Stimulated activated CD8-positive, alpha-beta memory T cell treated with anti-CD3 and anti-CD28 coated beads, Interleukin-4, amount 100 ng/mL, for 4 hours (primary cell): ENCODE measurements at places on chromosomes 6 and 20.

DNA sequence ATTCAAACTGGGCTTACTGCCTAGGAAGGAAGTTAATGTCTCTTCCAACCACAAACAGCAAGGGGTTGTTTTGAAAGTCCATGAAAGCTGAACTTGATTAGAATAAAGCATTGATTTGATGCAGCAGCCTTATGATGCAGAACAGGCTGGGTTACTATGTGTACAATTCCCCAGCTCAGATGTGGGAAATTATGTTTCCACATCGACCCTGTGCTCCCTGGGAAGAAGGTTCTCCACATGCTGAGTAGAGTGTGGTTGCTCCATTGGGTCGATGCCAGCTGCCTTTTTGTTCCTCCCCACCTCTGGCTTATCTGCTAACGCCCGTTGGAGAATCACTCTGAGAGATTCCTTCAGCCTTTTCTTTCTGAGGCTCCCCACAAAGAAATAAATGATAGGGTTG is 1.2 kb downstream of the MAS1L start:
- no peak for DNase-seq

DNA sequence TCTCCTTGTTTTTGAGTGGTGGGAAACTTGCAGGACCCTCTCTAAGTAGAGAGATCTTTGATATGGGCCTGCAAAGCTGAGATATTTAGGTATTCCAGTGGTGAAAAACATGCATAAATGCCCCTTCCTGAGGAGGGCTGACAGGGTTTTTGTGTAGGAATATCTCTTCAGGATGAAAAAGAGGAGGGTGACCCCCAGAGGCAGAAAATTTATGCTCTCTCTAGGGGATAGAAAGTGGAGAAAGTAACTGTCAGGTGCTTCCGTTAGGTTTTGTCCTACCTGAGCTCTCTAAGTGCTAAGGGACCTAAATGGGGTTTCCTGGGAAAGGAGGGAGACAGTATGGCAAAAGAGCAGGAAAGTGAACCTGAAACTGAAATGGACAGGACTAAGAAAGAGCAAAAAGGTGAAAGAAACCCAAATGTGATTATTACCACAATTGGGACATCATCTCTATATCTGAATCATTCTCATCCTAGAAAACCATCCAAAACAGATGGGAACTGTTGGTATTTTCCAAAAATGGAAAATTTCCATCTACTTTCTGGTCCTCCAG is 2.0 kb downstream of the COL19A1 start:
- DNase-seq = no peak

DNA sequence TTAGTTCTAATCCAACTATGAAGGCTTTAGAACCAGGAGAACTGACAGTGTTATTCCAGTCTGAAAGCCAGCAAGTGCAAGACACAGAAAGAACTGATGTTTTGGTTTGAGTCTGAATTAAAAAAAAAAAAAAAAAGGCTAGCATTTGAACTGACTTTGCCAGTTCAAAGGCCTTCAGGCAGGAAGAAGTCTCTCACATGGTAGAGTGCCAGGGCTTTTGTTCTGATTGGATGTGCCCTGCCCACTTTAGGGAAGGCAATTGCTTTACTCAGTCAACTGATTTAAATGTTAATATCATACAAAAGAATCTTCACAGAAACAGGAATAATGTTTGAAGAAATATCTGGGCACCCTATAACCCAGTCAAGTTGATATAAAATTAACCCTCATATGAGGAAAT is 212.2 kb downstream of the HIVEP2 start:
- no peak for DNase-seq

DNA sequence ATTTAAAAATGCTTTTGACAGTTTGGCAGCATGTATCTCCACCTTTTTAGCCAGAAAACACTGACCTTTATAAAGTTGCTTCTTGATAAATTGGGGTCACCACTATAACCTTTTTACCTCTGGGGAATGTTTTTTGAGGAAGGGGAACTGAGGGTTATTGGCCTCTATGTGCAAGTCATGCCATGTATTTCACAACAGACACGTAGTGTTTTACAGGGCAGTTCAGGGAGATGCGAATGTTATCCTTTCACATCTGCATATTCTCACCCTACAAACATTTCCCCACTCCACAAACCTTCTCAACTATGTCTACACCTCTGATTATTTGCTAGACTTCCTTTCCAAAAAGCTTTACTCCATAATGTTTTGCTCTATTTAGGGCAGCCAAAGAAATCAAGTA is 17.0 kb upstream of the SLA2 start:
- no peak for DNase-seq

- DNase-seq = no peak
These were observed 37.0 kb downstream of the DLL1 start for GRCh38 chr6:170253910-170254269.

- no peak for DNase-seq
These were observed 7.4 kb downstream of the CEP85L start for GRCh38 chr6:118644007-118644406.

GRCh38 chr20:4225745-4226144 is 210.4 kb upstream of the RNF24 start:
- no peak for DNase-seq

DNA sequence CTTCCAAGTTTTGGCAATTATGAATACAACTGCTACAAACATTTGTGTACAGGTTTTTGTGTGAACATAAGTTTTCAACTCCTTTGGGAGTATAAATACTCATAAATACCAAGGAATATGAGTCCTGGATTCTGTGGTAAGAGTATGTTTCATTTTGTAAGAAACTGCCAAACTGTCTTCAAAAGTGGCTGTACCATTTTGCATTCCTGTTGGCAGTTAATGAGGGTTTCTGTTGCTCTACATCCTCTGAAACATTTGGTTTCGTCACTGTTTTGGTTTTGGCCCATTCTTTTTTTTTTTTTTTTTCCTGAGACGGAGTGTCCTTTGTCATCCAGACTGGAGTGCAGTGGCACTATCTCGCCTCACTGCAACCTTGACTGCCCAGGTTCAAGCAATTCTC is 8.5 kb downstream of the AP5S1 start:
- DNase-seq = no peak

DNA sequence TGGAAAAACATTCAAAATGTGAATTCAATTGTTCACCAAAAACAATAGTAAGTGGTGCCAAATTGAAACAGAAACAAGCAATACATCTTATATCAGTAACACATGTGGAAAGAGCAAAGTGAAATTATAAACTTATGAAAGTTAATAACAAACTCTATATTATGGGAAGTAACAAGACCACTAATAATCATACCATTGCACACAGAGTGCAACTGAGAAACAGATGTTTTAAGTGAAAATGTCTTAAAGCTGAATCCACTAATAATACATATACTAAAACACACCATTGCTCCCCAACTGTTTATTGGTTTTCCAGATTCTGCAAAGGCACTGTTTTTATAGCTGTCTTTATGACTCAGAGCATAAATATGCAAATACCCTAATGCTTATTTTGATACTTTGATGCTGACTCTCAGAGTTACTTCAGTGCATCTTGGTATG is 292.3 kb downstream of the RFPL4B start:
- no peak for DNase-seq

DNA sequence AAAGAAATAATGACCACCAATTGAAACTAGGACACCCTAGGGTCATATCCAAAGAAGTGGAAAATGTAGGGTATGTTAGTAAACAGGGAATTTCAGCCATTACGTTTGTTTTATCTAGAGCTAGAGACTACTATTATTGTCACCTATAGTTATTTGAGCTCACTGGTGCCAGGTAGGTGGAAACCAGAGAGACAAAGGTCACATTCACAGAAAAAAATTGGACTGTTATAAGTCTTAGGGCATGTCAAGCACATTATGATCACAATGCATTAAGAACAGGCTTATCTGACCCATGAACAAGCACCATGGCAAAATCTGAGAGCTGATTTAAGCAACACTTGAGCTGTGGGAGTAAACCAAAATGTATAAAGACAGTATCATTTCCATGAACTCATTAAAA is 530.1 kb upstream of the CITED2 start:
- DNase-seq = no peak

DNA sequence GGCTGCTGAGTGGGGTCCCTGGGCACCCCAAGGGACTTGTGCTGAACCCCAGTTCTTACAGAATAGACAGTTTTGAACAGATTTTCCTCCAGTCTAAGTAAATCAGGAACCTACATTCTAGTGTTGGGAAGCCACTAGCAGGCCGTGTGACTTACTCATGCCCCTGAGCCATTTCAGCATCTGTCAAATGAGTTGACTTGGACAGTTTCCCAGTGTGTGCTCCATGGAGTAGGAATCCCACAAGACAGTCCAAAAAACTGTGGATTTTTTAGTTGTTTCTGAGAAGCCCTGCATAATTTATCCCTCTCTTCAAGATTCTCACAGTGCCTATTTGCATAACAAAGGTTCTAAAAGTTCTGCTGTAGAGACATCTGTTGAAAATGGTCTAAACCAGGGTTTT is 2.1 kb downstream of the GABRR2 start:
- DNase-seq = no peak

- DNase-seq = no peak
These were observed 35.4 kb downstream of the MAN1A1 start for GRCh38 chr6:119313937-119314884.

DNA sequence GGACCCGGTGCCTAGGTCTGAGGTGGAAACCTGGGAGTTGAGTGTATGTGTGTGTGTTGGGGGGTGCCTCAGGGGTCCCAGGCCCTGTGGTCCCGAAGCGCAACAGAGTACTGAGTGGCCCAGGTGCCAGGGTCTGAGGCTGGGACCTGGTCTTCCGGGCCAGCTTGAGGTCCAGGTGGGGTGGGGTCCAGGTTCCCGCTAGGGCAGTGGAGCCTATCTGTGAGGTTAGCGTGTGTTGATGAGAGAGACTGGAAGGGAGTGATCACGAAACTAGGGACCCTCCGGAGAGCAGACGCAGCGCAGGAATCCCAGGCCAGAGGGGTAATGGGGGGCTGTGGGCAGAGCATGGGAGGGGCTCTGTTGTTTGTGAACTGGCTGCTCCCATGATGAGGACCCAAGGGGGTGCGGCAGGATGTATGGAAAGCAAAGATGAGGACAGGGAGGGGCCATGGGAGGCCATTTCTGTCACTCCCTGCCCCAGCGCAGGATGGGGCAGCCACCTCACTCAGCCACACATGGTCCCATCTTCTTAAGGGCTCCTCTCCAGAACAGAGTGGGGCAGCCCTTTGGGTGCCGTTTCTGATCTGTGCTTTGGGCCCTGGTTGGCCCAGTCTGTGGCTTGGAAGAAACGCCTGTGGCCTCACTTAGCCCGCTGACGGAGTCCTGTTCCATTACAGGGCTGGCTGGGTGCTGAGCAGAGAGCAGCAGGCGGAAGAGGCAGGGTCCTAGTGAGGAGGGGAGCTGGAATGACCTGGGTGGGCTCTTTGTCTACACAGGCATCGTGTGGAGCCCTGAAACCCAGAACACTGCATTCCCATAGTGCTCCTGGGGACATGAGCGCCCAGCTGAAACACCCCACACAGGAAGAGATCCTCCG is 872 bp downstream of the HSPA12B start:
- no peak for DNase-seq

DNA sequence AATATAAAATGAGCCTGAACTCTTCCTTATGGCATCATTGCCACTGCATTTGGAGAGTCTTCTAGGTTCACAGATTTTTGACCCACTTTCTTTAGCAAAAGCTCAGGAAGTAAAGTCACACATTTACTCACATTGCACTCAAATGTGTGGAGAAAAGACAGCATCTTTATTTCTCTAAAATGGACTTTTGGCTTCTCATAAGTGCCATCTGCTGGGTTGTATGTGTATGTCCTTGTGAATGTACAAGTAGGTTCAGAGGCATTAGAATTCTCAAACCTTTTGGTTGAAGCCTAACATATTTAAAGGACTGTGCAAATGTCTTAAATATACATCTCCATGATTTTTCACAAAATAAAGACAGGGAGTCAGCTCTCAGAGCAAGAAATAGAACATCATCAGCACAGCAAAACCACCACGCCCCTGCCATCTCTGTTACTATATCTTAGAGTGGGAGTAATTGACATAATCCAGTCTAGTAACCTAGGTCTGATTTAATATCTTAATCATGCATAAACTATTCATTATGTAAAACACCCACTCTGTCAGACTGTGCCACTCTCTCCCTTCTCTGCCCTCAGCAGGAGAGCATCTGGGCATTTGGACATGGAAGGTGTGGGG is 42.2 kb upstream of the SPTLC3 start:
- no peak for DNase-seq

DNA sequence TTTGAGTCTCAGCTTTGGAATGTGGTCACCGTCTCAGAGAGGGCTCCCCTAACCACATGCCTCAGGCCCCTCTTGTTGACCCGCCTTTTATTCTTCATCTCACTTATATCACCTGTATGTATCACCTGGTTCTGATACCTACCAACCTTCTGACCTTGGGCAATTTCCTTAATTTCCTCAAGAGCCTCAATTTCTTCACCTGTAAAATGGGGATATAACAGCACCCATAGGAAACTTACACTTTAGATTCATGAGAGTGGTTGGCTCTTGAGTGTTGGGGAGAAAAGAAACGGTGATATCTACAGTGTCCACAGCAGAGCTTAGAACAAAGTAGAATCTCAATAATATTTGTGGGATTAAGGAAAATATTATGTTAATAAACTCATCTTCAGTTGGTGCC is 4.0 kb upstream of the DDX27 start:
- DNase-seq = no peak

DNA sequence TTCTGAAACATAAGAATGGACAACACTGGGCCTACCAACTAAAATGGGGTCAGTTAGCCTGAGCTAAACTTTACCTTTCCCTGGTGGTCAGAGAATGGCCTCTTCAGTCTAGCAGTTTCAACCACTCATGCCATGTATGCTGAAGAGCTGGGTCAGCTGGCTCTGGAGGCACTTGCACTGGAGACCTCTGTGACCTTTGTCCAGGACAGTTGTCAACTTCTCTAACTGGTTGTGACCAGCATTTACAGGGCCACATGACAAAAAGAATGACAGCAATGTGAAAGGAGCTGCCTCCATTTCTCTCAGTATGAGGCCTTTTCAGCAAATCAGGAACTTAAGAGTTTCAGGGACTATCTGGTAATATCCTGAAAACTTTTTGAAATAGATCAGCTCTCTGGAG is 59.9 kb upstream of the TMEM30A start:
- no peak for DNase-seq

- no peak for DNase-seq
These were observed 32.1 kb downstream of the DAAM2 start for GRCh38 chr6:39824030-39824926.

GRCh38 chr6:32045811-32046449 is 7.7 kb downstream of the CYP21A2 start:
- no peak for DNase-seq

- DNase-seq = no peak
These were observed 538.5 kb downstream of the BMP2 start for GRCh38 chr20:7305976-7306375.

DNA sequence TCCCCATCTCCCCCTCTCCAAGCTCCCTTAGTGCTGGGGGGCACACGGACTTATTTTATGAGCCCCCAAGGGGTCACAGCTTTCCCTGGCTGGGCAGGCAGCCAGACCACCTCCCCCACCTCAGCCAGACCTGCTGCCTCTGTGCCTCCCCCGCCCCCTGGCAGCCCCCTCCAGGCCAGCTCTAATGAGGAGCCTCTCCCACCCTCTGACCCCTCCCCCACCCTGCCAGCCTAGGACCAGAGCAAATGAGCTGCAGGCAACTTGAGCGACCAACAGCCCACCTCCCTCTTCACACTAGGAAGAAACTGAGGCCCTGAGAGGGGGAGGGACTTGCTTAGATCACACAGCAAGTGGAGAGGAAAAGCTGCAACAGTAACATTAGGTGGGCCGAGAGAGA is 1.9 kb downstream of the GDF5 start:
- no peak for DNase-seq
